Stimulated activated CD4-positive, alpha-beta T cell treated with anti-CD3 and anti-CD28 coated beads, Interleukin-1b, Interleukin-23, amount 100 ng/mL, for 24 hours (primary cell): ENCODE measurements at places on chromosomes 6 and 20.

DNA sequence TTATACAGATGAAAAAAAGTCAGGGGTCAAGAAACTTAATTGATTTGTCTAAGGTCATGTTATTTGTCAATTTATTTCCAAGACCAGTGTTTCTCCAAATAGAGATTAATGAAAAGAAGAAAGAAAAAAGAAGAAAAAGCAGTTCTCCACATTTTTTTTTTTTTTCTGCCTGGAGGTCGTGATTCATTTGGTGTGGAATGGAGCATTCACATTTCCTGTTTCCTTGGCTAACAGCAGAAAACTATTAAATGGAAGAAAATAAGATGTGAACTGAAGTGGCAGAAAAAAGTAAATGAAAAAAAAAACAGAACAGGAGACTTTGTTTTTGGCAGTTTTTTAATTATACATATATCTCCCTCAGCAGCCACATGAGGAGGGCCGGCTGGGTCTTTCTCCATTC lies 470.8 kb upstream of the ZNF337 start:
- no peak for DNase-seq

DNA sequence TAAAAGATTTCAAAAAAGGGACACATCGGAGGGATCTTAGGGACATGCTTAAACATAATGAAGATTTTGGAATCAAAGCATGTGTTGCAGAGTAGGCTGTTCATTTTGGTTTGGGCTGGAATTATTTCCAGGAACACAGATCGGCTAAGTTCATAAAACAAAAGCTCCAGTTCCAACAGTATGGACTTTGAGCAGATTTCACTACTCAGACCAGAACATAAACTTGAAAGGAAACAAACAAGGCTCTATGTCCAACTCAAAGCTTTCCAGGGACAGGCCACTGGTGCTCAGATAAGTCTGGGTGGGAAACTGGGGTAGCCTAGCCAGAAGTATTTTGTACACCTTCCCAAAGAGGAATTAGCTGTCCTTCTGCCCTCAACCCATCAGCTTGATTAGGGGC lies 51.2 kb upstream of the GMPR start:
- no peak for DNase-seq

DNA sequence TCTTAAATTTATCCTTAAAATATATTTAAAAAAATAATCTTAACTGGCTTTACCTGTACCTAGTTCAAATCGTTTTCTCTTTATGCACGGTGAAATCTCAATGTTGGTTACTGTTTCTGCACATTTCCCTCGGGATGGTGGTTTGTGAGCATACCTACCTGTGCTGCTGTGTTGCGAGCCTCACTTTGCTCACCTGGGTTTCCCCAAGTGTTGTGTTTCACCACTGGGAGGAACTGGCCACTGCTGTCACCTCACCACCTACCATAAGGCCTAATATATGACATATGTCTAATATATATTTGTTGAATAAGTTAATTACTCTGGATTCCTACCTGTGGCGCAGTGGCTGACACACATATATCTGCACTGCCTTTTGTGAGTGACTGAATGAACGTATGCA lies 493.5 kb upstream of the FLRT3 start:
- no peak for DNase-seq

GRCh38 chr6:84243240-84243639 lies 15.8 kb upstream of the CEP162 start:
- no peak for DNase-seq

DNA sequence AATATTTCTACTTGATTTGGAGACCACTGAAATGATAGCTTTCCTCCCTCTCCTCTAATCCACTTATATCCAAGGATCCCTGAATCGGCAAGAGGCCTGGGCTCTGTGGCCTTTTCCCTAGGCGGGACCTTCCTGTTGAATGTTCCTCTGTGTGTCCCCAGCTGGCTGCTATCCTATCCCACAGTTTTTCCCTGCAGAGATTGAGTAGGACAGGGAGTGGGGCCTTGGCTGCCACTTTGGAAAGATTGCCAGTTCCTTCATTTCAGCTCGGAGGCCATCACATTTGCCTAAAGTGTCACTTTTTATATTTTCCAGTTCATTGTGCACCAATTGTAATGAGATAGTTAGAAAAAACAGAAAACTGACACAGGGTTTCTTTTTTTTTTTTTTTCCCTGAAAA lies 38.9 kb upstream of the SMIM8 start:
- DNase-seq: no peak

- no peak for DNase-seq
Observed at GRCh38 chr6:111777357-111777756, 95.9 kb downstream of the FYN start.
